Esophagus squamous epithelium (tissue), 5 donors: ENCODE measurements at places on chromosomes 13 and 19.

- DNase-seq: no peak
These were observed 14.6 kb upstream of the TMEM255B start for GRCh38 chr13:113744197-113745000.

DNA sequence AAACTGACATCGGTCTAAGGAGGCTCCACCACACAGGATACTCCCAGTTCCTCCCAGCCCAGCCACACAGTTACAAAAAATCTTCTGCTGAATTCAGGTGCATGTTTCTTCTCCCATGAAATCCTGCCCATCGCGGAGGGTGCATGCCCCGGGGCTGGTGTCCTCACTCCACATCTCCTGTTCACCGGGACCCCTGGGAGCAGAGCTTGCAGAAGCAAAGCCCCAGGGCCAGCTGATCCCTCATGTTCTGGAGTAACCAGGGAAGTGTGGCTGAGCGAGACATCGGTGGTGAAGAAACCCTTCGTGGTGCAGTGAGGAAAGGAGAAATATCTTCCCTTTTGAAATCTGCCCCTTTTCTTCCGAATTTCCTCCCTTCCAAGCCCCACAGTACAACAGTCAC, 904 bp upstream of the SIGLEC9 start:
- DNase-seq: no peak

DNA sequence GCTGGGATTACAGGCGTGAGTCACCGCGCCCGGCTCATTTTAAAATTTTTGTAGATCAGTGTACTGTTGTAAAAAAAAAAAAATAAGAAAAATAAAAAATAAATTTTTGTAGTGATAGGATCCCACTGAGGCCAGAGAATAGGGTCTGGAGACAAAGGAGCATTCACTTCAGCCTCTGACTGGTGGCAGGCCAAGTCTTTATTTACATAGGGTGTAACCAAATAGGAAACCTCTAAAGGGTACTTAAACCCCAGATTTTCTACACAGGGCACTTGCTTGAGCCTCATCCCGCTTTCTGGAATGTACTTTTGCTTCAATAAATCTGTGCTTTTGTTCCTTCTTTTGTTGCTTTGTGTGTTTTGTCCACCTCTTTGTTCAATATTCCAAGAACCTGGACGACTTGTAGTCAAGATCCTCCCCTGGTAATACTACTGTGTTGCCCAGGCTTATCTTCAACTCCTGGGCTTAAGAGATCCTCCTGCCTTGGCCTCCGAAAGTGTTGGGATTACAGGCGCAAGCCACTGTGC, 2.1 kb upstream of the PDCD2L start:
- no peak for DNase-seq

GRCh38 chr19:33241530-33242101, 16.0 kb upstream of the SLC7A10 start:
- no peak for DNase-seq

DNA sequence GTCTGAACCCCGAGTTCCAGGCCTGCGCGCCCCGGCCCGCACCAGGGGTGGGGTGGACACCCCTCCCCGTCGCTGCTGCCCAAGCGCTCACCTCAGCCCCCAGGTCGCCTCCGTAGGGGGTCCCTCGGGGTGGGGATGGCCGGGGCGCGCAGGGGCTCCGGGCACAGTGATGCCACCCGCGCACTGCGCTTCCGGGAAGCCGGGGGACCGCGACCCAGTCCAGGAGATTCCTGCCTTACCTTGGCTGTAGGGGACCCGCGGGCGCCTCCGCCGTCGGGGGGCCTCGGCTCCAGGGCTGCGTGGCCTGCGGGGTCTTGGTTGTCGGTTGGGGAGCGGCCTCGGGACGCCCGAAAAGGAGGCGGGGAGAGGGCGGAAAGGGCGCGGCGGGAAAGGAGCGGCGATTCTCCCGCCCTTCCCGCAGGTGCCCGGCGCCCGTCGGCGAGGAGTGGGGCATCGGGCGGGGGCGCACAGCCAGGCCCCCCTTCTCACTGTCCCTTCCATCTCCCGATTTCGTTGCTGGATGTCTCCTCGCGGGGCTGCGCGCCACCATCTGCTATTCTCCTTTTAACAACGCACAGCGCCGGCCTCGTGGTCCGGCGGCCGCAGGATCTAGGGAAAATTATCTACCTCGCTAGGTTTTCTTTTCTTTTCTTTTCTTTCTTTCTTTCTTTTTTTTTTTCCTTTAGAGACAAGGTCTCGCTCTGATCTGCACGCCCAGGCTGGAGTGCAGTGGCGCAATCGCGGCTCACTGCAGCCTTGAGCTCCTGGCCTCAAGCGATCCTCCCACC, at the start of gene KEAP1:
KEAP1 (minus strand) TSS at position 355 of the 788 bp plus-strand sequence. CDS start 3,323 bp downstream, outside the sequence.
- DNase-seq: no peak

GRCh38 chr19:45311621-45312020, 11.1 kb downstream of the CKM start:
- no peak for DNase-seq

- DNase-seq: no peak
These were observed 430.2 kb downstream of the KCTD12 start for GRCh38 chr13:76455960-76456359.

DNA sequence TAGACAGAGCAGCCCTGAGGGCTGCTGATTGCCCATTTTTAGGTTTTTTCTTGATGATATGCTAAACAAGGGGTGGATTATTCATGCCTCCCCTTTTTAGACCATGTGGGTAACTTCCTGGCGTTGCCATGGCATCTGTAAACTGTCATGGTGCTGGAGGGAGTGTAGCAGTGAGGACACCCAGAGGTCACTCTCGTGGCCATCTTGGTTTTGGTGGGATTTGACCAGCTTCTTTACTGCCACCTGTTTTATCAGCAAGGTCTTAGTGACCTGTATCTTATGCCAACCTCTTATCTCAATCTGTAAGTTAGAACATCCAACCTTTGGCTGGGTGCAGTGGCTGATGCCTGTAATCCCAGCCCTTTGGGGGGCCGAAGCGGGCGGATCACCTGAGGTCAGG, 148.0 kb downstream of the PTPRS start:
- DNase-seq: no peak

DNA sequence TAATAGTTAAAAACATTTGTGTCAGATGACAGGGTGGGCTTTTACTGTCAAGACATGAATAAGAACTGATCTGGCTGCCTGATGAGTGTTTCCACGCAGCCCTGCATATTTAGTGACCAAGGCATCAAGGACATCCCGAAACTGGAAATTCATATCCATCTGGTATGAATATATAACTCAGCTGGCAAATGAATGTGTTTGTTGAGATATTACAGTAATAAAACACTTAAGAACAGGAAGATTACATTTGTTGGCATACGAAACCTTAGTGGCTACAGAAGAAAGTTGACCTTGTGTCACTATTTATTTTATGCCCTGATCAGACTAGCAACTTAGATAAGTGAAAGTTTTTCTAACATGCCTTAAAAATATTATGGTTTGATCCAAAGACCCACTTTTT, 32.8 kb downstream of the RAP2A start:
- DNase-seq: no peak

DNA sequence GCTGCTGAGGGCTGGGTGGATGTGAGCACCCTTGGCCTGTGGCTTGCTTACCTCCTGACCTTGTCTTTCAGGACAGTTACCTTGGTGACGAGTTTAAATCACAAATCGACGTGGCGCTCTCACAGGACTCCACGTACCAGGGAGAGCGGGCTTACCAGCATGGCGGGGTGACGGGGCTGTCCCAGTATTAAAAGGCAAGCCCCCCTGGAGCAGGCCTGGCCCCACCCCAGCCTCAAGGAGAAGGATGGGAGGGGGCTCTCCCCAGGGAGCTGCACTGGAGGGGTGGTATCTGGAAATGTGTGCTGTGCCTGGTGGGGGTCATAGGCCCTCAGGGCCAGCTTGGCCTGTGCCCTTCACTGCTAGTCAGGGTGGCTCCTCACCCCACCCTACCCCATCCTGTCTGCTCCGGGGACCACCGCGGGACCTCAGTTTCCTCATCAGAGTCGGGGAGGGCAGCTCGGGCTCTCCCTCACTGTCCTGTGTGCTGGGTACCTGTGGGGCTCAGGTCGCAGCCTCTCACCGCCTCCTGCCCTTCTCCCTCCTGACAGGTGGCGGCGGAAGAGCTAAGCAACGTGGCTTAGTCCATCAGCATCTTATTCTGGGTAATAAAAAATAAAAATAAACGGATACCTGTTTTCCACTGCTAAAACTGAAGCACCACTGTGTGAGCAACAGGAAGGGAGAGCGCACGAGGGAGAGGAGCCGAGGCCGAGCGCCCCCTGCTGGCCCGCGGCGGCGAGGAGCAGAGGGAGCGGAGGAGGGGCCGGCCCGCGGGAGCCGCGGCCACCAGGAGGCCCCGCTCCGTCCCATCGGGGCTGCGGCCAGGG, 29.8 kb downstream of the CERS1 start:
- DNase-seq: no peak

- DNase-seq: no peak
These were observed 33.9 kb upstream of the CEACAM8 start for GRCh38 chr19:42628411-42629140.

- DNase-seq: no peak
These were observed 48.9 kb downstream of the ZNRF4 start for GRCh38 chr19:5504114-5504513.

- no peak for DNase-seq
These were observed 13.3 kb downstream of the TSKS start for GRCh38 chr19:49749771-49750170.

GRCh38 chr13:91214031-91214430, 133.5 kb upstream of the MIR17HG start:
- no peak for DNase-seq

DNA sequence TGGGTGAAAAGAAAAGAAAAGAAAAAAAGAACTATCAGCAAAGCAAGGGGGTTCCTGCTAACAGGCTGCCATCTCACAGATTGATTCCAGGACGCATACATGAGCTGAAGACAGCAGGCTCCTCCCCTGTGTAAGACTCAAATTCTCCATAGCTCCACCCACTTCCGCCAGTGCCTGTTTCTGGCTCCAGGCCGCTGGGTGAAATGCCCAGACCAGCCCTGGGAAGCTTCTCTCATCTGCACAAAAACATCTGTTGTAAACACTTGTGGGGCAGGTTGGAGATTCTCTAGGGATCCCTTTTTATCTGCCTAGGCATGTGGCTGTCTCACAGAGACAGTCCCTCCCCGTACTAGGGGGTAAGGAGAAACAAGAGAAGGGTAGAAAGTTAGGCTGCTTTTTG, 1054.4 kb upstream of the SPRY2 start:
- no peak for DNase-seq

DNA sequence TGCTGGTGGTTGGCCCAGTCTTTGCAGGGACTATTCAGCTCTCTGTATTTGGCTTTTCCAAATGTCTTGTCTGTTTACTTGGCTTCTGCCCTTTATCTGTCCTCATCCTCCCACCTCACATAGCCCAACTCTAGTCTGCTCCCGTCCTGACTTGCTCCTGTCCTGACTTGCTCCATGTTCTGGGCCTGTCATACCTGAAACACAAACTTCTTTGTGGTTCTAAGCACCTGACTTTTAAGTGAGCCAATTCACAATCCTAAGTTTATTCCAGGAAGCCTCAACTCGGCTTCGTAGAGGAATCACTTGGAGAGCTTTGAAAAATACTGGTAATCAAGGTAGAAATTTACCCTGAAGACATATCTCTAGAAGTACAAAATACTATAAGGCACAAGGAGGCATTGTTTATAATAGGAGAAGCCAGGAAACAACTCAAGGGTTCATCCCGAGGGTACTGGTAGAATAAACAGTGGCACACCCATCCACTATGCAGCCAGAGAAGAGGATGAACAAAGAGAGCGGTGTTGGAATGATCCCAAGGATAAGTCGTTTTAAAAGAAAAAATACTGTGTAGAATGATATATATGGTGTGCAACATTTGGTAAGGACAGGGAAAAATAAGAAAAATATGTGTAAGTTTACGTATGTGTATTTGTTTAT, 284.5 kb downstream of the FGF14 start:
- no peak for DNase-seq

- DNase-seq: peak; percentile 34
These were observed 13.9 kb downstream of the RABAC1 start for GRCh38 chr19:41945135-41945766.

DNA sequence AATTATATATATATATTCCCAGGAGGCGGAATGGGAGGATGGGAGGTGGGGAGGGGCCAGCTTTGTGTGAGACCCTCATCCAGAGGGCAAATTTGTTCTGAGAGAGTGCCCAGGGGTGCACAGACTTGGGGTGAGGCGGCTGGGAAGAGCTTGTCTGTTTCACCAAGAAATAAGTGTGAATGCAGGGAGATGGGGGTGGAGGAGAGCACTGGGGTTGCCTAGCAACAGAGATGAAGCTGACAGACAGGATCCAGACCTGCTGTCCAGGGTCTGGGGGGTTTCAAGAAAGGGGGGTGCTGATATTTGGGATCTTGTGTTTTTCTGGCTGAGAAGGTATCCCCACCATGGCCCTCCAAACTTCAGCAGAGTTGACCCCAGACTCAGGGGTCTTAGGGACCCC, 18.6 kb upstream of the TNFAIP8L1 start:
- DNase-seq: no peak

GRCh38 chr13:108305655-108306054, 36.1 kb downstream of the TNFSF13B start:
- no peak for DNase-seq

- no peak for DNase-seq
These were observed 8.0 kb downstream of the DPP9 start for GRCh38 chr19:4715529-4716221.

DNA sequence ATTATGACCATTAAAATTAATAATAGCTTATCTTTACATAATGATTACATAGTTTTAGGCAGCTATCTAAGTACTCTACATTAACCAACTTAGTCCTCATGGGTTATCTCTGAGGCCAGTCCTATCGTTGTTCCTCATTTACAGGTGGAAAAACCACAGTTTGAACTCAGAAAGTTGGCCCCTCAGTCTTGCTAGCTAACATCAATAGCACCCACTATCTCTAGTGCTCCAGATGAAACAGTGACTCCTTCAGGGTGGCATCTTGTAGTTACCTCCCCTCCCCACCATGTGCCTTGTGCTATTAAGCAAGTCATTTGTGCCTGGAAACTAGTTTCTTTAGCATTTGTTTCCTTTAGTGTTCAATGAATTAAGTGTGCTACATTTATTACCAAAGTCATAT, 1086.7 kb downstream of the EFNB2 start:
- DNase-seq: no peak

- no peak for DNase-seq
These were observed 60.1 kb downstream of the RNASEH2B start for GRCh38 chr13:50969691-50970090.

- no peak for DNase-seq
These were observed 1.5 kb downstream of the TCF3 start for GRCh38 chr19:1650650-1651567.

GRCh38 chr19:54208784-54209057, 8.1 kb downstream of the RPS9 start:
- DNase-seq: no peak

- no peak for DNase-seq
These were observed 21.9 kb upstream of the ZNF432 start for GRCh38 chr19:52070496-52070895.

GRCh38 chr13:41312176-41312500, 1.1 kb downstream of the NAA16 start:
- DNase-seq: no peak
